Activated CD8-positive, alpha-beta T cell treated with anti-CD3 and anti-CD28 coated beads, Interleukin-2, amount 10 ng/mL, durations not matched to agents 7 days and 5 days (primary cell): ENCODE measurements at places on chromosomes 1 and 21. TPM values are rescaled to one million over a fixed set of nuclear protein-coding genes. Genes with fewer than 3 reads are reported as not detected.
A peak's percentile ranks its signal among the peaks of the same experiment; 100 is the strongest.

The CCDC30 gene
- 1.7 TPM for total RNA-seq

- H3K4me3 ChIP-seq: no peak overlapping the region
- no peak for DNase-seq
Measured at GRCh38 chr21:35940074-35940927, 120.0 kb downstream of the SETD4 start.

The IVNS1ABP gene
- total RNA-seq: 234 TPM

- peak overlapping the region; percentile 95 for H3K27ac ChIP-seq
- no peaks in the 10 kb centered on the region for H3K27me3 ChIP-seq
- peaks cover 27% of the 10 kb centered on the region for H3K36me3 ChIP-seq
- H3K4me3 ChIP-seq: peak overlapping the region; percentile 81
- no peak for DNase-seq
Measured at GRCh38 chr1:40978886-40979240, 633 bp upstream of the CTPS1 start.
